Activated naive CD4-positive, alpha-beta T cell treated with anti-CD3 and anti-CD28 coated beads for 36 hours (primary cell): ENCODE measurements at places on chromosomes 12 and 14. TPM values are rescaled to one million over a fixed set of nuclear protein-coding genes. Genes with fewer than 3 reads are reported as not detected.
A peak's percentile ranks its signal among the peaks of the same experiment; 100 is the strongest.

Gene KCNH3
- total RNA-seq = 0.57 TPM

Gene AKAP5
- total RNA-seq = 0.57 TPM

Gene HHIPL1
- 0.15 TPM for total RNA-seq

GRCh38 chr12:47410862-47411261 is 295.0 kb downstream of the RPAP3 start:
- no peak for DNase-seq

GRCh38 chr12:105507311-105508038 is 177.0 kb downstream of the C12orf75 start:
- DNase-seq = no peak

GRCh38 chr12:51388846-51389245 is 2.4 kb downstream of the GALNT6 start:
- DNase-seq = no peak

DNA sequence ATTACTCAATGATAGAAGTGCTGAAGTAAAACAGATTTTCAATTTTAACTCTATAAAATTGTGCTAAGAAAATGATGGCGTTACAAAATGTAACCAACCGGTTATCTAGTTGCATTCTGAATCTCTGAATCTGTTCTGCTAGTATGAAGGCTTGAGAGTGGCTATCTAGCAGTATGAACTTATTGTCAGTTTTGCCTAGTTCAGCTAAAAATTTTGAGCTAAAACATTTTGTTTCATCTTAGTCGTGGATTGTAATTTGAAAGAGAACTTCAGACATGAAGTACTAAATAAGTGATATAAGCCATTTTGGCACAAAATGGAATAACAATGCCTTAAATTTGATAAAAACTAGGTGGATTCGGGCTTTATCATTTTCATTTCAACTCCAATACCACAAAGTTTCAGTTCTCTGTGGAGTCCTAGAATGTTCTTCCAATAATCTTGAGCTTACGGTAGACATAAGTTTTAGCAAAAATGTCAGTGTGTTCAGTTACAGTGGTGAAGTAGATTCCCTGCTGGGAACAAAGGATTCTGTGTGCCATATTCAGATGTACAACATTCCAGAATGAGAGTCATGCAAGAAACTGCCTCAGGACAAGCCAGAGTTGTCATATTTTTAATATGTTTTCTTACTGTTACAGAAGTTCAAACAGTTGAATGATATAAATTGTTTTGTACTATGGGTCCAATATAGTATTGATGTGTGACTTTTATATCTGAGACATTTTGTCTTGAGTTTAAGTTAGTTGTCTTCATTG is 28.1 kb downstream of the ATP6V1D start:
- no peak for DNase-seq

DNA sequence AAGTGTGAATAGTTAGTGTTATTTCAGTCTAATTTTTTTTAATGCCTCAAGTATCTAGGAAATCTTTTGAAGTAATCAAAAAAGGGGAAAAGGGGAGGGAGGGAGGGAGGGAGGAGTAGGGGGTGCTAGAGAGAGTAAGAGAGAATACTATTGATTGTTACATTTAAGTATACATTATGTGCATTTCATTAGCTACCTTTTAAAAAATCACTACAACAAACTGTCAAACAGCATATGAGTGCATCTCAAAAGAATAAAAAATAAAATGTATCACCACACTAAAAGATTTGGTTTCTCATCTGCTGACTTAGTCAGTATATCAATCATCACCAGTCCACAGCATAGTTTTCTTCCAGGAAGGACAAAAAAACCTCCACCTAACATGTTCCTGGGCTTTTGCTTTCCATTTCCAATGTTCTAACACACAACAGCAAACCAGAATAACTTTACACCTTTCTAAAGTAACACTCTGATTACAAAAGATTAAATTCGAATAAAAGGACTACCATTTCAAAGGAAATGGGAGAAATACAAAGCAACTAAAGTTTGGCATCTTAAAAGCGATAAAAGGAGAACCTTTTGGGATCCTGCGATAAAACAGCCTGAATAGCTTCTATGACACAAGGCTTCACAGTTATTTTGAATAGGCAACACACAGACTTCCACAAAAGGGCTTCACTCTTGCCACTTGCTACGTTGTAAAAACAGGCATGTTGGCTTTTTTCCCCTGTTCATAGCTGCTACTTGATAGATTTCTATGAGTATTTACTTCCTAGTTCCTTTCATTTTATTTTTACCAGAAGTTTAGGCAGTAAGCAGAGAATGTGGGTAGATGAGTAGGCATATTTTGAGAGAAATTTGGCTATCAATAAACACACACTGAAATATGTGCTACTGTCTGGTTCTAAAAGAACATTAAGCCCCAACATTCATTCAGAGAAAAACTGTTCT is 160.9 kb downstream of the EPS8 start:
- no peak for DNase-seq

DNA sequence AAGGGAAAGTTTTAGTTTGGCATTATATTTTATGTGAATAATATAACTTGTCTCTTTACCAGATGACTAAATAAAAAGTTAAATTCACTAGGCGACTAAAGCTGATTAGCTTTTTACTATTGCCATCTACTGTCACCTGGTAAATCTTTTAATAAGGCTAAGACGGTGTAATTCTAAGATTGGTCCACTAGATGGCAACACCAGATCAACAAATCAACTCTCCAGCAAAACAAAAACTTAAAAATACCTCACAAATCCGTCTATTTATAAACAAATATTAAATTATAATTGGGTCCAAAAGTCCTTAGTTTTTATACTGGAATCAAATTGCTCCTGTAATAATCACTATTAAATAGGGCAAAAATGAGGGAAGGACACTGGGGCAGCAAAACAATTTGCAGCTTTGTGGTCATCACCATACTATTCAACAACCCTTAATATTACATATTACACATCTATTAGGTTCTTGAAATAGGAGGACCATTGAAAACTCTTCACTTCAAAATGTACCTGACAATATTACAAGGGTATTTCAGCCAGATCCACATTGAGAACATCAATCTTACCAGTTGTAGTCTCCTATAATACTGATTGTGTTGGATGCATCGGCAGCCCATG is 47.9 kb downstream of the GALC start:
- DNase-seq = no peak

DNA sequence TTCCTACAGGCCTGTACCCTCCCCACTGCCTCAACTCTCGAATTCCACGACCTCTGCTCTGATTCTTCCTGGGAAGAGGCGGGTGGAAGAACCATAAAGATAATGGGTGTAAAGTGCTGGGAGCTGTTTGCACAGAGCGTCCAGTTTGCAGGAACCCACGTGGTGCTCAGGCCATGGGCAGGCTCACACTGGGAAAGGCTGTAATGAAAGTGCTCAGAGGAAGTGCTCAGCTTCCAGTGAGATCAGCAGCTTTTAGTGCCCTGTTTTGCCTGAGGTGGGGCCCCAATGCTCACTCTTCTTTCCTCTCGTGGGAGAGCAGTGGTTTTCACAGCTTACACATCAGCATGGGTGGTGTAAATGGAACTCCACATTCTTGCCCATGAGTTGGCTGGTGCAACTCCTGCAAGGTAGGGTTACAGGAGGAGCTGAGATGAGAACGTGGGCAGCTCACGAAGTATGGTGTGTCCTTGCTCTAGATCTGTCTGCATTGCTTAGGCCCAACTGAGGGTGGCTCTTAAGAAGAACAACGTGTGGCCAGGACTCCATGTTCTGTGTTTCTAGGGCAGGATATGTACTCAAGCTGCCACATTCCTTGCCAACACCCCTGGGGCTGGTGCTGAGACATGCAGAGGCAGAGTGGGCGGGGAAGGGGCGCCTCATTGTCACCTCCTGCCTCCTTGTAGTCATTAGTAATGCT is 2.9 kb downstream of the TMEM63C start:
- no peak for DNase-seq

GRCh38 chr12:77104792-77105191 is 39.4 kb upstream of the E2F7 start:
- no peak for DNase-seq

GRCh38 chr12:131203666-131204415 is 250.1 kb downstream of the ADGRD1 start:
- no peak for DNase-seq

DNA sequence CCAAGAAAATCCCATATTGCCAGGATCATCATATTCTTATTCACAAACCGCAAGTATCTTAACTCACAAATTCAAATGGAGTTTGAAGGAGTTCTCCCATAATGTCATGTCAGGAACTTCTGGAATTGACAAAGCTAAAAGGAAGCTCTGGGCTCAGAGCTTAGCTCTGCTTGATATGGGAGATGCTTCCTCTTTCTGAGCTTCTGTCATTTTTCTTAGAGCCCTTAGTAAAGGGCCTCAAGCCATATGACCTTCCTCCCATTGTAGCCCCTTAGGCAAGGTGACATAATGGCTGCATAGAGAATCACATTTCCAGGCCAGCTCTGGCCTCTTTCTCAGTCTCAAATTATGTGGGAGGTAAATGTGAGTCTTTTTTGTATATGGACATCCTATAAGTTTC is 40.9 kb downstream of the SLC4A8 start:
- no peak for DNase-seq

GRCh38 chr14:57714487-57714931 is 151.4 kb downstream of the SLC35F4 start:
- DNase-seq = no peak

- DNase-seq = no peak
Observed at GRCh38 chr14:71193663-71194062, 286.4 kb downstream of the PCNX1 start.

- peak; percentile 24 for DNase-seq
Observed at GRCh38 chr14:20934148-20934762, 21.0 kb upstream of the RNASE2 start.

DNA sequence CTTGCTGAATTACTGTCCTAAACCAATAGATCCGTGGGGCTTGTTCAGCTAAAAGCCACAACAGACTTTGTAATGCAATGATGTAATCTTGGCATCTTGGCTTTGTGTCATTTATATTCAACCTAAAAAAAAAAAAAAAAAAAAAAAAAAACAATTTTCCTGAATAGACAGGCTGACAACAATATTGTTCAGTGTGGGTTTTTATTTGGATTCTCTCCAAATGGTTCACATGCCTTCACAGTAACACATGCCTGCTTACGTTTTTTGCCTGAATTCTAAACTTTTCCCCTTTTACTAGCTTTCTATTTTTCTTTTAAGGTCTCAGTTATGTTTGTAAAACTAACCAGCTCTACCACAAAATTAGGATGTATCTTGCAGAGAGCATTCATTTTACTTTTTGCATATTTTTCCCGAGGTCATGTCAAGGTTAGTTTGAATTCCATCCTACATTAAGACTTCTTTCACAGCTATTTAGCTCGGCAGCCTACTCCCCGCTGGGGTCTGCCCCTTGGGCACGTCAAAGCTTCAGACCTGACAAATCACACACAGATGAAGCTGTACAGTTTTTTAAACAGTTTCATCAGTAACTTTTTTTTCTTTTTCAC is 213.7 kb upstream of the NPAS3 start:
- no peak for DNase-seq

- no peak for DNase-seq
Observed at GRCh38 chr12:51950682-51951198, 759 bp upstream of the ACVR1B start.

DNA sequence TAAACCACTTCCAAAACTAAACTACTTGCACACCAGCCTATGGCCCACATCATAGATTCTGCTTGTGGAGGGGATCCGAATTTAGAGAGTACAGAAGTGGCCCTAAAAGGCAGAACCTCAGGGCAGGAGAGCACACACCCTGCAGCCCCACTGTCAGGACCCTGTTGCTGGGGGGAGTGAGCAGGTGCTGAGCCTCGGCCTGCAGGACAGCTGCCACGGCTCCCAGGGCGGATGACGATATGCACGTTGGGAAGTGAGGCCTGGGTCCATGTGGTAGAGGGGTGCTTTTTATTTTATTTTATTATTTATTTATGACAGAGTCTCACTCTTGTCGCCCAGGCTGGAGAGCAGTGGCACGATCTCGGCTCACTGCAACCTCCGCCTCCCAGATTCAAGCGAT is 73.5 kb downstream of the TNFAIP2 start:
- DNase-seq = no peak

GRCh38 chr14:51575349-51576116 is 76.2 kb upstream of the FRMD6 start:
- DNase-seq = no peak

GRCh38 chr14:72480464-72481243 is 413.2 kb downstream of the DPF3 start:
- DNase-seq = no peak

- DNase-seq = peak; percentile 33
Observed at GRCh38 chr14:96424109-96424989, 32.4 kb downstream of the AK7 start.

DNA sequence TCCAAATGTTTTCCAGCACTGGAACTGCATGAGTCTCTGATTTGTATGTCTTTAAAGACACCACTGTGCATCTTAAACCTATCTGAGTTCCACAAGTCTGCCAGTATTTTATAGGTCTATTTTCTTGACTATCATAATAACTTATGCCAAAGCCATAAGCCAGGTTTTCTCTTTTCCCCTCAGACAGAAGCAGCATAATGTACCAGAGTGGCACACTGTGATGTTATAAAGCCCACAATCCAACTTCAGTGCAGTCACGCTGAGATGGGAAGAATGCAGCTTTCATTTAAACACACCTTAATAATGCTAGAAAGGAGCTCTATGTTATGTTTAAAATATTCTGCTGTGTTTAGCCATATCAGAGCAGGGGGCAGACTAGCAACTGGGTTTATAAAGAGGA is 923.3 kb downstream of the DIO2 start:
- DNase-seq = no peak

DNA sequence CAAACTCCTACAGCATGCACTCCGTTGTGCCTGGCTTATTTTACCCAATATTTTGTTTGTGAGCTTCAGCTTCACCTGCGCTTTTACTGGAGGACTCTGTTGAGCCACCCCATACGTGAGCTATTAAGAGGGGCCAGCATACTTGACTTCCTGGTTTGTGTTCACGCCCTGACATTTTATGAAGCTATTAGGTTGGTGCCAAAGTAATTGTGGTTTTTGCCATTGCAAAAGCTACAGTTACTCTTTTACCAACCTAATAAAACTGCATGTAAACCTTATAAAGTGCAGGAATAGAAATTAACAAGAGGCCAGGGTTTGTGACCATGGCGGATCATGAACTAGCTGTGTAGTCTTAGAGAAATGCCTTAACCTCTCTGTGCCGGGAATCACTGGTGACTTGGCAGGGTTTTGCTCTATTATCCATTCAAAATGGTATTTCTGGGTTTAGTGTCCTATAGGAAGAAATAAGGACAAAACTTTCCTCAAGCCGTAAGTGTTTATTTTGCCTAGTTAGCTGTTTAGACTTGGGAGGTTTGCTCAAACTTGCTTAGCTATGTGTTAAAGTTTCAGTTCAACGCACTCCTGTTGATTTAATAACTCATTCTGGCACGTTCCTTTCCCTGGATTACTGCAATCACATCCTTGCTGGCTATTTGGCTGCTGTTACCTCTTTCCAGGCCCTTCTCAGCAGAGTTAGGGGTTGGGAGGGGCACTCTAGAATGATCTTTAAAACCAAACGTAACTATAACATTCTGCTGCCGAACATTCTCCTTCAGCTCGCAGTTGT is 1027.6 kb downstream of the BCL11B start:
- DNase-seq = no peak

DNA sequence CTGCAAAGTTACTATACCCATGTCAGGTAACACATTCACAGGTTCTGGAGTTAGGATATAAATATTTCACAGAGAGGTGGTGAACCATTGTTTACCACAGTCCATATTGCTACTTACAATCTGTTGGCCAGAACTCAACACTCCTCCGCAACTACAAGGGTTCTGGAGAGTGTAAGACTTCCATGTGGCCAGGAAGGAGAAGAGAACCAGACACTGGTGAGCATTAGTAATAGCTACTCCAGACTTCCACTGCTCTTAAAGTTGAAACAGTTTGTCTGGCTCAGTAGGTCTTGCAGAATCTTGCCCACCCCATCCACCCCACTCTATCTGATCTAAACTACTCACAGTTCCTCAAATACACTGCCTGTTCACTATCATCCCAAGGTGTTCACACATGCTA is 369.6 kb downstream of the DUSP6 start:
- no peak for DNase-seq
